ENCODE measurements at places on chromosomes 4 and X.

DNA sequence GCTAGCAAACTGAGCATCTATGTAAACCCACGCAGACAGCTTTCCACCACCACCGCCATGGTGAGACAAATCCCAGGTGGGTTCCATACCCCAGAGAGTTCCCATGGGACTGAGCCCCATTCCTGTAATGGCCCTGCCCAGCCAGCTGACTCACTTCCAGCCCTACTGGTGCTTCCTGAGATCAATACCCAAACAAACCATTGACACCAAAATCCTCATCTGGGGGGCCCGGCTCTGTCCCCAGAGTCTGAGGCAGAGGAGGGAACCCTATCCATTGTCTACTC, 30.1 kb upstream of the JAKMIP1 start:
- no peak for DNase-seq

- no peak for DNase-seq
Observed at GRCh38 chr4:126820631-126821030, 812.1 kb upstream of the INTU start.

DNA sequence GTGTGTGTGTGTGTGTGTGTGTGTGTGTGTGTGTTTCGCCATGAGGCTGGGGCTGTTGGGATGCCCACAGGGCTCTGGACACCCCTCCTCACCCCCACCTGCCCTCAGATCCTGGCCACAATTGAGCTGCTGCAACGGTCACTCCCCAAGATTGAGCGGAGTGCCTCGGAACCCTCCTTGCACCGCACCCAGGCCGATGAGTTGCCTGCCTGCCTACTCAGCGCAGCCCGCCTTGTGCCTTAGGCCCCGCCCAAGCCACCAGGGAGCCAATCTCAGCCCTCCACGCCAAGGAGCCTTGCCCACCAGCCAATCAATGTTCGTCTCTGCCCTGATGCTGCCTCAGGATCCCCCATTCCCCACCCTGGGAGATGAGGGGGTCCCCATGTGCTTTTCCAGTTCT, 10.2 kb downstream of the ARAF start:
- DNase-seq, result no peak

GRCh38 chr4:105569866-105570236, 17.4 kb downstream of the ARHGEF38 start:
- DNase-seq, result no peak

GRCh38 chr4:17961249-17961648, 60.3 kb downstream of the LCORL start:
- no peak for DNase-seq

- no peak for DNase-seq
Observed at GRCh38 chrX:103584596-103584995, 719 bp upstream of the TCEAL4 start.

DNA sequence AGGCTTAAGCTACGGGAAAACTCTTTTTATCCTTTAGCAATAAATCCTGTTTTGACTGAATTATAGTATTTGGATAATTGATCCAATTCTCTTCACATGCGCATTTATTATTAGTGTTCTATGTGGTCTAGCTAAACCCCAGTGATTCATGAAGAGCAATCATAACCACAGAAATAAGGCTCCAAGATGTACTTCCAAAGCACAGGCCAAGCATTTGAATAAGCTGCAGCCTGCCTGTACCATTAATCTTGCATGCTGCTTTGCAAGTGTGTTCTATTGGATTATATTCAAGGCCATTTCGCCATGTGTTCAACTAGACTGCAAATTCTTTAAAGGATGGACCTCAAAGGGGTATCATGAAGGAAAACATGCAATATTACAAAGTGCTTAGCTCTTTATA, 385.2 kb upstream of the FAT1 start:
- no peak for DNase-seq

- no peak for DNase-seq
Observed at GRCh38 chrX:127577884-127578283, 474.3 kb downstream of the ACTRT1 start.

DNA sequence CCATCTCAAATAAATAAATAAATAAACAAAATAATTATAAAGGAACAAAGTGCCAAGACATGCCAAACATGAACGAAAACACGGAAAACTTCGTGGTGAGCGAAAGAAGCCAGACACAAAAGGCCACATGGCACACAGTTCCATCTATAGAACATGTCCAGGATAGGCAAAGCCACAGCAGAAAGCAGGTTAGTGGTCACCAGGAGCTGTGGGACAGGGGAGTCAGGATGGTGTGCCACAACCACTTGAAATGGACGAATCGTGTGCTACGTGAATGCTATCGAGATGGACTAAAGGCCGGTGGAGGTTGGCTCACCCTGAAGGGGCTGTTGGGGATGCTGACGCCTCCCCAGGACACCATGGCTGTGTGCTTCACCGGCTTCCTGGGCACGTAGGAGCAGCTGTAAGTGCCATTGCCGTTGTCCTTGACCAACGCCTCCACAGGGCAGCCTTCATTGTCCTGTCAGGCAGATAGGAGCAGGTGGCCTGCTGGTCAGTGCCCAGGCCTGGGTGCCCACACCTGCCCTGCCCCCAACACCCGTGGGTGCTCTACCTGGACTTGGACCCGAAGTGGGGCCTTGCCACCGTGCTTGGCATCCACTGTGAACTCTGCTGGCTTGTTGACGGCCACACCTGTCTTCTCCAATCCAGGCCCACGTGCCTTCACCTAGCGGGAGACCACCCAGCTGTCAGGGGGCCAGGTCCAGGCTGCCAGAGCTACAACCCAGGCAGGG, 10.6 kb downstream of the FLNA start:
- no peak for DNase-seq

DNA sequence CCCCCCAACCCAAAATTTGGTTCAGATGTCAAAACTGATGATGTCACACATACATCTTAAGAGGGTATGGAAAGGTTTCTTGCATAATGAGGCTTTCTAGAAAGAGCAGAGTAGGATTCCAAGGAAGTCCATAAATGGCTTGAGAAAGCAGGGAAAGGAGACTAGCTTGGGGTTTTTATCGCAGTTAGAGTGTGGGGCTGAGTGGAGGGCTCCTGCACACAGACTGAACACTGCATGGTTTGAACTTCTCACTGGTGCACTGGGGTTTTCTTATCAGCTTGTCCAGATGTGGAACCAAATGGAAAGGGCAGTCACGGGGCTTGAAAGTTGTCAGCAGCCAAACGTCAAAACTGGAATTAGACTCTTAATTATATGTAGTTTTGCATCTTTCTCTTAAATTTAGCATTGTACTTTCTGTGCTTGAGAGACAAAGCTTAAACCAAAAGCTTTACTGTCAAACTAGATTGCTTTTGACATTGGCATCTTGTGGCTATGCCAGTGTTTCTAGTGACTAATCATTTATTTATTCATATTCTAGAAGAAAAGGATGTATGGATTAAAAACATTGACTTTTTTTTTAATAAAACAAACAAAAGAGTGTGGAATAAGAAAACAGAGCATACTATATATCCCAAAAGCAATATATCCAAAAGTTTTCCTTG, 78.3 kb upstream of the STIM2 start:
- DNase-seq, result no peak

GRCh38 chrX:18617407-18617750, 54.5 kb downstream of the RS1 start:
- no peak for DNase-seq

- DNase-seq, result no peak
Observed at GRCh38 chrX:45775468-45775867, 574.8 kb upstream of the DIPK2B start.

- no peak for DNase-seq
Observed at GRCh38 chr4:175068266-175068665, 150.1 kb downstream of the ADAM29 start.

- DNase-seq, result no peak
Observed at GRCh38 chrX:134810211-134810610, 151.9 kb upstream of the PLAC1 start.

GRCh38 chr4:169567916-169568315, 44.5 kb downstream of the NEK1 start:
- DNase-seq, result no peak

GRCh38 chr4:10285028-10285427, 168.4 kb upstream of the WDR1 start:
- no peak for DNase-seq

GRCh38 chr4:72761368-72762038, 192.5 kb upstream of the ADAMTS3 start:
- no peak for DNase-seq

- no peak for DNase-seq
Observed at GRCh38 chrX:68238568-68238967, 194.7 kb downstream of the OPHN1 start.

DNA sequence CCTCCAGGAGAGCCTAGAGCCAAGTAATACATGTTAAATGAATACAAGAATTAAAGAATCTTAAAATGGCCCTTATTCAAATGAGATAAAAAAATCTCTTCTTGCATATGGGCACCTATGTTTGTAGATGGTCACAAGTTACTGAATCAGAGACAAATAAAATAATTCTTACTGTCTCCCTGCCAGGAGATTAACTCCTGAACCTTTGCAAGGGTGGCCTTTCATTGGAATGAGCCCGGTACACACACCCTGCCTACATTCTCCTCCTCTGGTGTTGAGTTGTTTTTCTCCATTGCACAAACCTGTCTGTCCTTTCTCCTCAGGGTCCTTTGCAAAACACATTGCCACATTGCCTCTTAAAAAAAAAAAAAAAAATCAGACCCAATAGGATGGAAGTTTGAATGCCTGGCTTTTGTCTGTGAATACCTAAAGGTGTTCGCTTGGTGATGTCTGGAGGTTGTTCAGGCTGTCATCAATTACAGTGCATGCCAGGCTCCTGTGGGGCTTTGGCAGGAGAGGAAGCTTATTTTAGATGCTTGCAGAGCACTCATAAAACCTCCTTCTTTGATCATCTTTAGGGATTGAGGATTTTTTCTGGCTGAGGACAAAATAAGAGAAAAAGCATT, 8.3 kb upstream of the TMEM154 start:
- DNase-seq, result no peak

GRCh38 chrX:20718592-20719380, 452.1 kb upstream of the RPS6KA3 start:
- DNase-seq, result no peak

- DNase-seq, result no peak
Observed at GRCh38 chr4:114597410-114598115, 1.0 kb upstream of the UGT8 start.

DNA sequence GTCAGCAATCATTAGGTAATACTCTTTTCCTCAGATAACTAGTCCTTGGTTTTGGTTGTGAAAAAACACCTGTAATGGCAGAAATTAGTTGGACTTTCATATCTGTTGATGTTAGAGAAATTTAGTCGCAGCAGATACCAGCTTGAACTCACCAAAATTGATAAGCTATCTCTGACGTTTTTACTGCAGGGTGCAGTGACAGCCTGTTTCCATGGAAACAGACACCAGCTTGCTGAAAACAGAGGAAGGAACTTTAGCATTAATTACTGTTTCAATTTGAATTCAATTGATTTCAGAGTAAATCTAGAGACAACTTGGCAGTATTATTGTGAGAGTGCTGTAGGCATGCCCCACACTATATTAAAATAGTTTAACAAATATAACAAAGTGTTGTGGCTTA, 246.5 kb downstream of the PPP1R2C start:
- no peak for DNase-seq

DNA sequence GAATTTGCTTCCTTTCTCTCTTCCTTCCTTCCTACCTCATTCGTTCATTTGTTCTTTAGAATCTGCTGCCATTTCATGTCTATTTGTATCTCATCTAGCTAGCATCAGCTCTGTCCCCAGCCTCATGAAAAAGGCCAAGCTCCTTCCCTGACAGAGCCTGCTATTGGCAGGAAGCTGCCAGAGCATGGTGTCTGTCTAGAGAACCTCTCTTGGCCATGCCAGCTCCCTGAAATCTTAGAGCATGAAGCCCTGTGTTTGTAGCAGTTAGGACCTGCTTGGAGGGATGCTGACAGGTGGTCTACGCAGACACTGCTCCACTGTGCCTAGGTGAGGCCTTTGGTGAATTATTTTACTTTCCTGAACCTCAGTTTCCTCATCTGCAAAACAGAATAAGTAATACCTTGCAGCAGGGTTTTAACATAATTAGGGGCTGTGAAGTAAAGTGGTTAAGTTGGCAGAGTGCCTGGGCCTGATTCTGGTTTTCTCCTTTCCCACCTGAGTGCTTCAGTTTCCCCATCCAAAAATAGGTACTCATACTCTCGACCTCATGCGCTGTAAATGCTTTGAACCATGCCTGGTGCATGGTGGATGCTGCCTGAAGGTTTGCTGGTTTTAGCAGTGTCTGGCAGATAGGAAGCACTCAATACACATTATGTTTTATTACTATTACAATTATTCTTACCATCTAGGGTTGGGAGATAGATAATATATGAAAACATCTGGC, 4.7 kb downstream of the PTTG2 start:
- DNase-seq, result no peak

- peak; percentile 72 for DNase-seq
Observed at GRCh38 chrX:107000013-107000515, at the start of gene MORC4. TSS of gene MORC4 (minus strand) at chrX:107000212. CDS start at chrX:106999969, 243 bp downstream.

GRCh38 chr4:165563851-165564250, 185.0 kb downstream of the CPE start:
- no peak for DNase-seq

DNA sequence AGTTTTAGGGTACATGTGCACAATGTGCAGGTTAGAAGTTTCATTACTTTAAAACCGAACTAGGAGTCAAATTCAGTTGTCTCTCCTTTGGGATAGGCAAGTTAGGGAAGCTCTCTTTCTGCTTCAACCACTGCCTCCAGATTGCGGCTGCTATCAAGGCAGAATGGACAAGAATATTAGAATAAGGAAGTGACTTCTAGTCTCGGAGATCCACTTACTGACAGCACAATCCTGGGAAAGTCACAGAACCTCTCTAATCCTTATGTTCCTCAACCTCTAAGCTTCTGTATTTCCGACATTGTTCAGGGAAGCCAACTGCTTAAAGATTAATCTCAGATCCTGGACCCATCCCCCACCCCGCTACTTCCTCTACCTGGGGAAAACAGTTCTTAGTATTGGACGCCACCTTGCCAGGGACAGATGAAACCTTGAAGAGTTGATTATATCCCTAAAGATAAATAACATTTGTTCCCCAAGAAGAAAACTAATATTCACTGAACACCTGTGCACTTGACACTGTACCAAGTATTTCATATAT, 2.1 kb downstream of the NUP62CL start:
- no peak for DNase-seq

DNA sequence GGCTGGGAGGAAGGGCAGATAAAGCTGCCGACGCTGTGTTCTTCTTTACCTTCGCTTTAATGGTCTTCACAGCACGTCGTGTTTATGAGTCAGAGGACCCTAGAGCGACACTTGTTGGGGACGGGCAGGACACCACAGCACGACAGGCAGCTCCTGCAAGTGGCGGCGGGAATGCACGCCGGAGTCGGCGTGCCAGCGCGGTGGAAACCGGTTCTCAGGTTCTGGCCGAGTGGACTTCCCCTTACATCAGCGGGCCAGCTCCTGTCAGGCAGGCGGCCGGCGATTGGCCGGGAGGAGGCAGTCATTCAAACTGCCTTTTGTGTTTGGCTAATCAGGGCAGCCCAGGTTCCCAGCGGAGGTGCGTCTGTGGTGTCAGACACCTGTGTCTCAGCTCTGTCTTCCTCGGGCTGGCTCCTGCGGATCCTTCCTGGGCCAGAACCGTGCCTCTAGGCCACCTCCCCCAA, 150.9 kb downstream of the SHROOM3 start:
- DNase-seq, result peak; percentile 58

DNA sequence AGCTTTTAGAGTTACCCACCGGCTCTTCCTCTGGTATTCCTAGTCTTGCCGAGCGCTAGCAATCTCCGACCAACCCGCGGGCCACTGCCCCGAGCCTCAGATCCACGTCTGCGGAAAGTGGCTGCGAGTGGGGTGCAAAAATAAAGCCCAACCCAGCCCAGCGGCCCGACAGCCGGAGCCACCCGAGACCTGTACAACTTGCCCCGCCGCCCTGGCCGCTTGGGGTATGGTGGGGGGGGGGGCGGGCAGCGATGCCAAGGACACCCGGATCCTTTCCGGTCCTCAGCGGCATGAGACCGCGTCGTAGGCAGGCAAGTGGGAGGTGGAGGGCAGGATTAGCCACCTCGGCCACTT, 1.6 kb downstream of the SLITRK4 start:
- no peak for DNase-seq

Data from activated CD8-positive, alpha-beta memory T cell treated with anti-CD3 and anti-CD28 coated beads, Interleukin-2, amount 50 U/mL, for 48 hours (primary cell).